Suprapubic skin (tissue), 4 donors: ENCODE measurements at places on chromosomes 5 and 9.
A peak's percentile ranks its signal among the peaks of the same experiment; 100 is the strongest.

DNA sequence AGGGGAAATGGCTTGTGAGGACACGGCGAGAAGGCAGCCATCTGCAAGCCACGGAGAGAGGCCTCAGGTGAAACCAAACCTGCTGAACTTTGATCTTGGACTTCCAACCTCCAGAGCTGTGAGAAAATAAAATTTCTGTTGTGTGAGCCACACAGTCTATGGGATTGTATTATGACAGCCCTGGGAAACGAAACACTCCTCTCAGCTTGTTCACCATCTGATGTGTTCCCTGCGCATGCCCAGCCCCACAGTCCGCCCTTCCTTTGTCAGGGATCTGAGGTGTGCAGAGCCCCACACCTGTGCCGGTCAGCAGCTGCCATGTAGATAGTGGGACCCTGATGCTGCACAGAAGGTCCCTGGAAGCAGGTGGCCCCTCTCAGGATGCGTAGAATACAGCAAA, 34.1 kb downstream of the PLPP7 start:
- no peak overlapping the region for H3K4me3 ChIP-seq
- H3K4me1 ChIP-seq: no peaks in the 10 kb centered on the region
- no peaks in the 10 kb centered on the region for H3K36me3 ChIP-seq
- H3K27me3 ChIP-seq: no peaks in the 10 kb centered on the region
- H3K27ac ChIP-seq: no peak overlapping the region
- DNase-seq: no peak

GRCh38 chr9:129838707-129839259, 3.5 kb downstream of the USP20 start:
- DNase-seq: no peak
- H3K4me1 ChIP-seq: peaks cover 29% of the 10 kb centered on the region
- no peak overlapping the region for H3K4me3 ChIP-seq
- H3K27ac ChIP-seq: no peak overlapping the region
- H3K36me3 ChIP-seq: no peaks in the 10 kb centered on the region

DNA sequence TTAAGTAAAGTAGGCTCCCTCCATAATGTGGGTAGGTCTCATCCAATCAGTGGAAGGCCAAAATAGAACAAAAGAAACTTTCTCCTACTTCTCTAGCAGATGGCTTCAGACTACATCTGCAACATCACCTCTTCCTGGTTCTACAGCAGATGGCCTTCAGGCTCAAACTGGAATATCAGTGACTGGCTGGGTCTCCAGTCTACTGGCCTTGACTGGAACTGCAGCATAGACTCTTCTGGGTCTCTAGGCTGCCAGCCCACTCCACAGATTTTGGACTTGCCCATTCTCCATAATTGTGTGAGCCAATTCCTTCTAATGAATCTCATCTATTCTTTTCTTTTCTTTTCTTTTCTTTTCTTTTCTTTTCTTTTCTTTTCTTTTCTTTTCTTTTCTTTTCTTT, 64.8 kb downstream of the ACER2 start:
- H3K27ac ChIP-seq: no peak overlapping the region
- H3K27me3 ChIP-seq: no peaks in the 10 kb centered on the region
- H3K36me3 ChIP-seq: no peaks in the 10 kb centered on the region
- no peak for DNase-seq

DNA sequence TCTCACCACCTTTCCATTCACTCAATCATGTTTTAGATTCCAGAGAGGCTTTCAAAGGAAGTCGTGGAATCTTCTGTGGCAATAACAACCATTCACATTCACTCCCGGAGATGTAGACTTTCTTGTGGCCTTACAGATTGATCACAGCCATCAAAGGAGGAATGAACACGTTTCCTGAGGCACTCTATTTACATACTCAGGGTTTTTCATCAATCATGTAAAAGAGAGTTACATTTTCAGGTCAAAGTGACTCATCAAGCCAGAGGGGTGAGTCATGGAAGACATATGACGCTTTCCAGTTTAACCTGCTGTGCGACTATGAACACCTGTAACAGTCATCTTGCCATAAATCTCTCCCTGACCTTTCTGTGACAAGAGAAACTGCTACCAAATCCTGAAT, 39.3 kb upstream of the RAD23B start:
- no peak overlapping the region for H3K4me3 ChIP-seq
- no peak for DNase-seq
- H3K36me3 ChIP-seq: no peaks in the 10 kb centered on the region
- peak overlapping the region; percentile 46 for H3K27ac ChIP-seq
- peaks cover 8% of the 10 kb centered on the region for H3K4me1 ChIP-seq

GRCh38 chr5:32027717-32028458, 146.2 kb downstream of the GOLPH3 start:
- no peaks in the 10 kb centered on the region for H3K27me3 ChIP-seq
- H3K27ac ChIP-seq: peak overlapping the region; percentile 55
- peak overlapping the region; percentile 15 for H3K4me3 ChIP-seq
- peaks cover 29% of the 10 kb centered on the region for H3K4me1 ChIP-seq
- no peak for DNase-seq
- H3K36me3 ChIP-seq: no peaks in the 10 kb centered on the region

GRCh38 chr5:158175934-158176481, 317.1 kb upstream of the CLINT1 start:
- no peaks in the 10 kb centered on the region for H3K27me3 ChIP-seq
- H3K27ac ChIP-seq: no peak overlapping the region
- H3K36me3 ChIP-seq: no peaks in the 10 kb centered on the region

DNA sequence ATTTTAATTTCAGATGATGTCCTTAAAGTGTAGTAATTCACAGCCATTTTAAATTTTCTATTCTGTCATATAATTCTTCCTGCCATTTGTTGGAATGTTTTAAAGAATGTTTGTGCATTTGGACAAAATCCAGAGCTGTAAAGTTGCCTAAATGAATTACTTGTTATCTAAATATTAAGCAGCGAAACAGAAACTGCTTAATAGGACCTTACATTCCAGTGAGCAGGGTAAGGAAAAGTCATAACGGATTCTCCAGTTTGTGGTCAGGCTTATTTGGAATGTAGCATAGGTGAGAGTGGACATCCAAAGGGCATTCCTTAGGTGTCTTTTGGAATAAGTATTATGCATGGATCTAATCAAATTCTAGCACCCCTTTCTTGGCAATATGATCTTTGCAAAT, 410.4 kb upstream of the PTPRD start:
- no peak for DNase-seq
- H3K4me1 ChIP-seq: no peaks in the 10 kb centered on the region
- H3K27me3 ChIP-seq: no peaks in the 10 kb centered on the region

DNA sequence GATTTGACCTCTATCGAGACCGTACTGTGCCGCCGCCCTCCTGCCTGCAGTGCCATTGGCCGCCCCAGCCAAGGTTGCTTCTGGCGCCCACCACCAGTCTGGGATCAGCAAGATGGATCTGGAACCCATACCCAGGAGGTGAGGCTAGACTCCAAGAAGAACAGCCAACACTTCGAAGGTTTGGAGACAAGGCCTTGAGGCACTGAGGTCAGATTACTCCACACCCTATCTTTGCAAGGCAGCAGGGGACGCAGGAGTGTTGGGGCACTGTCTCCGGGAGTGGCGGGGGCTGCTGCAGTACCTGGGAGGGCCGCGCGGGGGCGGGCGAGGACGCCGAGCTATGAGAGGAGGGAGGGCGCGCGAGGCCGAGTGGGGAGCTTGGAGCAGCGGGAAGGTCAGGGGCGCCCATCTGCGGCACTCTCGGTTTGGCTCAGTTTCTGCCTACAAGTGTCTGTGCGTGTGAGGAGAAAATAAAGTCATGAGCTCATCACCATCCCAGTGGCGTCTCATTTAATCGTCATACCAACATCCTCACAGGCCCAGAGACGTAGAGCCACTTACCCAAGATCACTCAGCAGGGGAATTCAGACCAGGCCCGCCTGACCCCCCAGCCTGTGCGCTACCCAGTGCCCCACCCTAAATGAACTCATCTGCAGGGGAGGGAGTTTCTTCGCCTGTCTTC, 20.5 kb upstream of the PSD2 start:
- no peaks in the 10 kb centered on the region for H3K27me3 ChIP-seq
- H3K4me1 ChIP-seq: peaks cover 7% of the 10 kb centered on the region
- H3K4me3 ChIP-seq: no peak overlapping the region

DNA sequence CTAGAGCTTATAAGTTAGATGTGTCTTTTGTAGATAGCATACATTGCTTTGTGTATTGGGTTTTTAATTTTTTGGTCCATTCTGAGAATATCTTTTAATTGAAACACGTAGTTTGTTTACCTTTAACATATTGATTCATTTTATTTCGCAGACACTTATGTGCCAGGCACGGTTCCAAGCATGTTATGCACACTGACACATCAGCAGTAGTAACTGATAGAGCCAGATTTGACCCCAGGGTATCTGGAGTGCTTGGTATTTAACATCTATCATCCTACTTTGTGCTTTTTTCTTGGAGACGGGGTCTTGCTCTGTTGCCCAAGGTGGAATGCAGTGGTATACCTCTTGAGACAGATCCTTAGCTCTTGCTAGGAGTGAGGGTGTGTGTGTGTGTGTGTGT, 71.9 kb downstream of the USP20 start:
- no peak overlapping the region for H3K27ac ChIP-seq
- no peak for DNase-seq
- peaks cover 49% of the 10 kb centered on the region for H3K36me3 ChIP-seq
- H3K27me3 ChIP-seq: no peaks in the 10 kb centered on the region
- peaks cover 10% of the 10 kb centered on the region for H3K4me1 ChIP-seq
- H3K4me3 ChIP-seq: no peak overlapping the region

GRCh38 chr5:31445041-31445600, 86.8 kb downstream of the DROSHA start:
- H3K4me3 ChIP-seq: no peak overlapping the region
- H3K4me1 ChIP-seq: no peaks in the 10 kb centered on the region
- H3K36me3 ChIP-seq: peaks cover 44% of the 10 kb centered on the region
- H3K27me3 ChIP-seq: no peaks in the 10 kb centered on the region
- no peak for DNase-seq

DNA sequence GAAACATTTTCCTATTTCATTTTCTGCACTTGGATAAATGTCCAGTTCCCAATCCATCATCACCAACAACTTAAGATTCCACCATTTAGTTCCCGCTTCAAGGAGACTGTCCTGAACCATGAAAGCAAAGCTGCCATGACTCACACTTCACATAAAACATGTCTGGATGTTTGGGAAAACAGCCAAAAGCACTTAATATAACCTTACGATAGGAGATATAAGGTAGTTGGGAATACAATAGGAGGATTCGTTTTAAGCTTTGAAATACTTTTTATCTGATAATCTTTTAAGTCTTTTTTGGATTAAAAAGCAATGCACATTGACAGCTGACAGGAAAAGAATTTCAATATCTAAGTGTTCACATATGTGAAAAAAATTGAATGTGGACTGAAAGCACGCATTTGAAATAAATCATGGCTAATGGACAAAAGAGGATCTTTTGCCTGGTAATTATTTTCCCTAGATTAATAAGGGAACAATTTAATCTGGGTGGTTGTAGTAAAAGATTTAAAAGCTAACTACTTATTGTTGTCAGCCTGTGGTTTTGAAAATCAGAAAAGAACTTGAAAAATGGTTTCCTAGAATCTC, 17.3 kb upstream of the TGFBI start:
- DNase-seq: no peak
- H3K4me1 ChIP-seq: peaks cover 48% of the 10 kb centered on the region
- no peak overlapping the region for H3K4me3 ChIP-seq

DNA sequence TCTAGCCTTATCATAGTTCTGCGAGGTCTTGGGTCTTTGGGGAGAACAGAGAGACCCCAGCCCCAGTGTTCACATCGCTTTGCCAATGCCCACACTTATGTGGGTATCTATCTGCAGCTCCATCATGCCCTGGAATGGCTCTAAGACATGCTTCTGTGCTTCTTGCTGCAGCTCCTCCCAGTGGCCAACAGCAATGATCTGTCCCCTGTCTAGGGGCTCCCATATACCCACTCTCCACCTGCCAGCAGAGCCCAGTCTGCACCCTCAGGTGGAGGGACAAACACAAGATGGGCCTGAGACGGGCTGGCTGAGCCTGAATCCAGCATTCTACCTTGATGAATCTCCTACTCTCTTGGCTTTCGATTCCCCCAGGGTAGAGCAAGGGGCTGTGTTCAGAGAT, 14.6 kb upstream of the DAP start:
- DNase-seq: no peak
- H3K27me3 ChIP-seq: no peaks in the 10 kb centered on the region
- H3K36me3 ChIP-seq: no peaks in the 10 kb centered on the region
- no peak overlapping the region for H3K4me3 ChIP-seq
- no peaks in the 10 kb centered on the region for H3K4me1 ChIP-seq
